ENCODE measurements at places on chromosomes 1 and 21. TPM values are rescaled to one million over a fixed set of nuclear protein-coding genes. Genes with fewer than 3 reads are reported as not detected.

DNA sequence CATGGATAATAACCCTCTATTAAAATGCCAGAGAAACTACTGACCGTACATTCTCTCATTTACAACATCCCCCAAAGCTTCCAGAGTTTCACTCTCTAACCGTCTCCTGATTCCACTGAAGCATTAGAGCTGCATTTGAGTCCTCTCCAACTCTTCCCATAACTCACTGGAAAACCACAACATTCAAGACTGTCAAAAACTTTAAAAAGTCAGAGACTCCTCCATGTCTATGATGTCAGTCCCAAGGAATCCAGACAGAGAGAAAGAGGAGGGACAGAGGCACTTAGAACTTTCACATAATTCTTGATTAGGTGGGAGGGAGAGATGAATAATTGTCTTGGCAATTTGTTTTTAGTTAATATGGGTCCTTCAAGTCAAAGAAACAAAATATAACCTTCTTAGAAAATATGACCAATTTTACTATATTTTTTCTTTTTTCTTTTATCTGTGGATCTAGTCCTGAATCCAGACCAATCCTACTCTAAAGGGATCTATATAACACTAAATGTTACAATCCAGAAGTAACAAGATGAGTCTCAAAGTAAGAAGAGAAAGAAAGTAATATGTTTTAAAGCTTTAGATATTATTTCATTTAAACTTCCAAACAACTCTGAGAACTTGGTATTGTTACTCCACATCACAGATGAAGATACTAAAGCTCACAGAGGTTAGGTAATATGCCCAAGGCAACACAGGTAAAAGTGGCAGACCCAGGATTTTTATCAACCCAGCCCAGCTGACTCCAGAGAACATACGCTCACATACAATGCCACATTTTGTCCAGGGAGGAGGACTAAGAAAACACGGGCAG lies 23.8 kb downstream of the OTUD7B start:
- no peak overlapping the region for H3K27ac ChIP-seq
- no peaks in the 10 kb centered on the region for H3K4me1 ChIP-seq
- DNase-seq = no peak
- H3K36me3 ChIP-seq = no peaks in the 10 kb centered on the region
- H3K27me3 ChIP-seq = no peaks in the 10 kb centered on the region

- no peak overlapping the region for H3K27ac ChIP-seq
- H3K4me3 ChIP-seq = no peak overlapping the region
- H3K27me3 ChIP-seq = peaks cover 9% of the 10 kb centered on the region
- peaks cover 2% of the 10 kb centered on the region for H3K36me3 ChIP-seq
Measured at GRCh38 chr1:151972542-151973248, 21.0 kb downstream of the S100A10 start.

DNA sequence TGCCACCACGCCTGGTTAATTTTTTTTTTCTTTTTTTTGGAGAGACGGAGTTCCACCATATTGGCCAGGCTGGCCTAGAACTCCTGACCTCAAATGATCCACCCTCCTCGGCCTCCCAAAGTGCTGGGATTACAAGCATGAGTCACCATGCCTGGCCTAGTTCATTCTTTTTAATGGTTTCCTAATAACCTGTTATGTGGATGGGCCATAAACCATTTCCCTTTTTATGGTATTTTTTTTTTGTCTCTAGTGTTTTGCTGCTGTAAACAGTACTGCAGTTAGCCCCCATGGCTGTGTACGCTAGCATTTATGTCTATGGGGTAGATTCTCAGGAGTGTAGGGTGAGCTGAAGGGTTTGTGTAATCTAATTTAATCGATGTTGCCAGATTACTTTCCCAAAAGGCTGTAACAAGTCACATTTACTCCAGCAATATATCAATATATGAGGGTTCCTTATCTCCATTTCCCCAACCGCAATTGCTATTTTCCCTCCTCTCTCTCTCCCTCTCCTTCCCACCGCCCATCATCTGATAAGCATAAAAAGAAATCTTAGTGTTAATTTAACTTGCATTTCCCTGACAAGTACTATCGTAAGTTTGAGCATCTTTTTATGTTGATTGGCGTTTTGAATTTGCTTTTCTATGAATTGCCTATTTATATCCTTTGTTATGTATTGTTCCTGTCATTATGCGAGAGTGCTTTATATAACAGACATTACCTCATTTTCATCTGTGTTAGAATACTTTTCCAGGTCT lies 28.7 kb downstream of the RCSD1 start:
- no peak overlapping the region for H3K27ac ChIP-seq
- no peaks in the 10 kb centered on the region for H3K27me3 ChIP-seq
- peaks cover 77% of the 10 kb centered on the region for H3K36me3 ChIP-seq
- no peak for DNase-seq

DNA sequence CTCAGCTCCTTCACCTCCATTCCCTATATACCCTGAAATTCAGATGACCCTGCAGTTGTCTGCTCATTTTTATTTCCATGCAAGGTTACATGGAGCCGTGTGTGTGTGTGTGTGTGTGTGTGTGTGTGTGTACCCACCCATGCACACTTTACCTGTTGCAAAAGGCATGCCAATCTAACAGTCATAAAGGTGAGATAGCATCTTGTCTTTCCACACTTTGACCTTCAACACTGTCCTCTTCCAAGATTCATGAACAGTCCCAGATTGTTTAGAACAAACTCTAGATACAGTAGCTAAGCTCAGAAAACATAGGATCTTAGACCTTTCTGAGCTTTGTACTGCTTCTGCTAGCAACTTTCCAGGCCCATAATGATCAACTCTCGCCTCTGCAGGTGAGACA lies 9.5 kb downstream of the LRRN2 start:
- no peaks in the 10 kb centered on the region for H3K4me1 ChIP-seq
- H3K27me3 ChIP-seq = peaks cover 22% of the 10 kb centered on the region
- H3K27ac ChIP-seq = no peak overlapping the region
- no peak overlapping the region for H3K4me3 ChIP-seq
- DNase-seq = no peak

DNA sequence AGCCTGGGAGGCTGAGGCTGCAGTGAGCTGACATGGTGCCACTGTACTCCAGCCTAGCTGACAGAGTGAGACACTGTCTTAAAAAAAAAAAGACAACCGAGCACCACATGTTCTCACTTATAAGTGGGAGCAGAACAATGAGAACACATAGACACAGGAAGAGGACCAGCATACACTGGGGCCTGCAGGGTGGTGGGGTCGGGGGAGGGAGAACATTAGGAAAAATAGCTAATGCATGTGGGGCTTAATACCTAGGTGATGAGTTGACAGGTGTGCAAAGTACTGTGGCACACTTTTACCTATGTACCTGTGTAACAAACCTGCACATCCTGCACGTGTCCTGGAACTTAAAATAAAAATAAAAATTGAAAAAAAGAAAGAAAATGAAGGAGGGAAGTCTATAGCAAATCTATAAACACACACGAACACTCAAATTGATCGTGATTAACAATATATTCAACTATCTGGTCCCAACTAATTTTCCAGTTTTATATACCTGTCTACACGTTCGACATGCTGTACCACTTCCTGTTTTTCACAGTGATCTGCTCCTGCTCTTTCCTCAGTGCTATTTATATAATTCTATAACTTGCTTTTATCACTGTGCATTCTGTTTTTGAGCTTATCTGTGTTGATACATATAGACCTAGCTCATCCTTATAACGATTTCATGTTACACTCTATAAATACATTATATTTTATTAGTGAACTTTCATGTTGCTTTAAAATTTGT lies 27.2 kb downstream of the AK5 start:
- DNase-seq = no peak
- H3K27ac ChIP-seq = no peak overlapping the region
- no peak overlapping the region for H3K4me3 ChIP-seq

GRCh38 chr1:59635097-59635496 lies 179.7 kb upstream of the HOOK1 start:
- DNase-seq = no peak
- H3K4me3 ChIP-seq = no peak overlapping the region
- H3K36me3 ChIP-seq = no peaks in the 10 kb centered on the region
- H3K27ac ChIP-seq = no peak overlapping the region

GRCh38 chr1:36905941-36906340 lies 128.4 kb downstream of the GRIK3 start:
- DNase-seq = no peak
- H3K4me1 ChIP-seq = no peaks in the 10 kb centered on the region
- H3K27me3 ChIP-seq = peaks cover 9% of the 10 kb centered on the region
- H3K27ac ChIP-seq = no peak overlapping the region
- no peak overlapping the region for H3K4me3 ChIP-seq

- no peak for DNase-seq
- no peak overlapping the region for H3K4me3 ChIP-seq
- H3K4me1 ChIP-seq = no peaks in the 10 kb centered on the region
- H3K36me3 ChIP-seq = no peaks in the 10 kb centered on the region
- peaks cover 3% of the 10 kb centered on the region for H3K27me3 ChIP-seq
Measured at GRCh38 chr1:77238462-77238861, 19.2 kb upstream of the PIGK start.

DNA sequence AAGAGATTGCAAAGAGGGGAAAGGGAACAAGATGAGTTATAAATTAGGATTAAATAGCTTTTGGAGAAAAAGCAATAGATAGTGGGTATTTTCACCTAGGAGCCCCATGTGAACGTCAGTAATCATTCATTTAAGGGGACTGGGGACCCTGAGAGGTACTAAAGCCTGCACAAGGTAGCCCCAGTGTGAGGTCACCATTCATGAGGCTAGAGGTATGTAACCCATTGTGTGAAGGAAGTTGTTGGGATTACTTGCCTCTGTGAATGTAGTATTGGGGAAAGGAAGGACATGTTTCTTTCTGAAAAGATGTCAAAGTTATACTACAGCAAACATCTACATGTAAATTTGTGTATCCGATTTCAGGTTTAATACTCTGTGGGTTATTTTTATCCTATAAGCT lies 276.8 kb downstream of the TBX15 start:
- no peak overlapping the region for H3K27ac ChIP-seq
- H3K27me3 ChIP-seq = no peaks in the 10 kb centered on the region
- no peak overlapping the region for H3K4me3 ChIP-seq
- no peaks in the 10 kb centered on the region for H3K4me1 ChIP-seq
- no peak for DNase-seq

DNA sequence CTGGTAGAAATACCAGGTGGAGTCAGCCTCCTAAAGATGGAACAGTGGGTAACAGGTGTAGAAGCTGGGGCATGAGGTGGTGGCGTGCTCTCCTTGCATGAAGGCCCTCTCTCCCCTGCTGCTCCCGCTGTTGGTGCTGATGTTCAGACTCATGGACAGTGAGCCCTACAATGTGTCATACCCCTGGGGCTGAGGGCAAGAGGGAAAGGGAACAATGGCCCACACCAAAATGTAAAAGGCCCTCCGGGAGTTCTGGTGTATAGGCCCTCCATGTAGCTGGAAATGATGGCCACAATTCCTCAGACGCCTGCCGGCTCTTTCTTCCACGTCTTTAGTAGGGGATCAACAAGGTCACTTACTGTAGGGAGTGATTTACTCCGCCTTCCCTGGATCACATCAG lies 194.9 kb downstream of the DYRK1A start:
- no peak overlapping the region for H3K4me3 ChIP-seq
- DNase-seq = no peak
- H3K27me3 ChIP-seq = peaks cover 5% of the 10 kb centered on the region
- H3K27ac ChIP-seq = no peak overlapping the region
- peaks cover 26% of the 10 kb centered on the region for H3K4me1 ChIP-seq
- no peaks in the 10 kb centered on the region for H3K36me3 ChIP-seq

DNA sequence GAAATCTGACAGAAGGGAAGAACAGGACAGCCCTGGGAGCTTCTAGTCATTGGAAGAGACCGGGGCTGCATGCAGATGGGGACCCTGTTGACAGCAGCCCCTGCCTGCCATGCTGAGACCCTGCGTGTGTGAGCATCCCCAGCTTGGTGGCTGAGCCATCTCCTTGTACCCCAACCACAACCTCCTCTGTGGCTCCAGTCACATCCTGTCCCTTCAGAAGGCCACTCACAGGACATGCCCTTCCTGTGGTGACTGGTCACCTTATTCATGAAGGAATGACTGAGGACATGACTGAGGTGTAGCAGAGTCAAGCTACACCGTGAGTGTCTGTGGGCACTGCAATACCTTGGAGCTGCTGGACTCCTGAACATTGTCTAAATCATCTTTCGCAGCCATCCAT lies 141.8 kb upstream of the ERRFI1 start:
- peak overlapping the region; percentile 49 for H3K27ac ChIP-seq
- H3K4me3 ChIP-seq = no peak overlapping the region
- H3K27me3 ChIP-seq = no peaks in the 10 kb centered on the region
- DNase-seq = peak; percentile 22
- peaks cover 37% of the 10 kb centered on the region for H3K4me1 ChIP-seq
- H3K36me3 ChIP-seq = peaks cover 2% of the 10 kb centered on the region

DNA sequence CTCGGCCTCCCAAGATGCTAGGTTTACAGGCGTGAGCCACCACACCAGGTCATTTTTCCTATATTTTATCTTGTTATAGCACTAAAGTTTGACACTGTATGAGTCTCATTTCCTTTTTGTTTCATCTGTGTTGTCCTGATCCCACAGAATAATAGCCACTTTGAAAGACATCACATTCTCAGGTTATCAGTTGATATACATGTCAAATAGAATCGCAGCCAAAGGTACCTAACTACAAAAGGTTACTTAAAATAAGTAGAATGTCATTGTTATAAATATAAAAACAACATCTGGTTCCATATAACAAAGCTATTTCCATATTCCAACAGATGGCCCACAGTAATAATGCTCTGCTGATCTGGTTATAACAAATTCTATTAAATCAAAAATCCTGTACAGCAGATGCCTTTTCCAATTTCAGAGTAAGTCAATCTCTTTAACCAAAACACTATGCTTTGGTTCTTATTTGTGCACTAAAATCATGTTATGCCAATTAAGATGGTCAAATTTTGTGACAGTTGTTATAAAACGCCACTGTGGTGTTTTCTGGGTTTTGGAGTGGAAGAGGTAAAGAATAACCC lies 6.0 kb downstream of the FOXJ3 start:
- H3K27ac ChIP-seq = no peak overlapping the region
- H3K4me1 ChIP-seq = peaks cover 34% of the 10 kb centered on the region
- no peak for DNase-seq
- no peaks in the 10 kb centered on the region for H3K27me3 ChIP-seq
- H3K4me3 ChIP-seq = no peak overlapping the region

DNA sequence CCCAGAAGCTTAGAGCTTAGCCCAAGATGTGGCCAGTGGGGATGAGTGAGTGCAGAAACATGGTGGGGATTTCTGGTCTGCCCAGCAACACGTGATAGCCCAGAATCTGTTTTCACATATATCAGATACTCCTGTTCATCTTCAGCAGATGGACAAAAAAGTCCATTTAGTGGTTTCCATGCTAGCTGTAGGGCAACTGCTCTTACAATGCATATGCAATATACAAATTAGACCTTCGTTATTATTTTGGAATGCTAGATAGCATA lies 96.9 kb upstream of the SGIP1 start:
- H3K27me3 ChIP-seq = no peaks in the 10 kb centered on the region
- DNase-seq = no peak
- H3K4me1 ChIP-seq = peaks cover 44% of the 10 kb centered on the region
- H3K36me3 ChIP-seq = peaks cover 11% of the 10 kb centered on the region
- peak overlapping the region; percentile 57 for H3K27ac ChIP-seq

Gene IGSF3
- 0.48 TPM for total RNA-seq

Gene SAMD11
- total RNA-seq = not detected

Gene DCST1
- total RNA-seq = not detected

Gene TRIM17
- 2.8 TPM for total RNA-seq

All from activated CD4-positive, alpha-beta memory T cell treated with anti-CD3 and anti-CD28 coated beads, Interleukin-2, amount 10 ng/mL, durations not matched to agents 7 days and 5 days (primary cell).